NCI-H460 (cell line): ENCODE measurements at places on chromosomes 5 and 9. TPM values are rescaled to one million over a fixed set of nuclear protein-coding genes. Genes with fewer than 3 reads are reported as not detected.

EPB41L4B gene
- total RNA-seq = 23.1 and 24.5 TPM in 2 replicates

DNA sequence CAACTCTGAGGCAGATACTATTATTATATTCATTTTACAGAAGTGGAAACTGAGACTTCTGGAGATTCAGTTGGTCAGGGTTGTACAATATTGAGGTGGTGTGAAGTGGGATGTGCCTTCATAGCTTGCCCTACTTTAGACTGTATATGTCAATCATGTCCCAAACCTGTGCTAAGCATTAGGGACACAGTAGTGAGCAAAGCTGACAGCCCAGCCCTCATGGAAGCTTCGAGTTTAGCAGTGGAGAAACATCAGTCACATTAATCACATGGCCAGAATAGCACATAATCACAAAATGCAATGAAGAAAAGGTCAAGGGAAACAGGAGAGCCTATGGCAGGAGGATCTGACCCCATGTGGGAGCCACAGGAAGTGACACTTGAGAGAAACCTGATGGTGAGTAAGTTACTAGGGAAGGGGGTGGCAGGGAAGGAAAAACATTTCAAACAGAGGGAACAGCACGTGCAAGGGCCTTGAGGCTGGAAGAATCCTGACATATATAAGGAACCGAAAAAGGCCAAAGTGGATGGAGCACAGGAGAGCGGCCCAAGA is 20.5 kb upstream of the RALGPS1 start:
- DNase-seq = no peak

COL15A1 gene
- total RNA-seq = 0.89 and 1.0 TPM in 2 replicates

DNA sequence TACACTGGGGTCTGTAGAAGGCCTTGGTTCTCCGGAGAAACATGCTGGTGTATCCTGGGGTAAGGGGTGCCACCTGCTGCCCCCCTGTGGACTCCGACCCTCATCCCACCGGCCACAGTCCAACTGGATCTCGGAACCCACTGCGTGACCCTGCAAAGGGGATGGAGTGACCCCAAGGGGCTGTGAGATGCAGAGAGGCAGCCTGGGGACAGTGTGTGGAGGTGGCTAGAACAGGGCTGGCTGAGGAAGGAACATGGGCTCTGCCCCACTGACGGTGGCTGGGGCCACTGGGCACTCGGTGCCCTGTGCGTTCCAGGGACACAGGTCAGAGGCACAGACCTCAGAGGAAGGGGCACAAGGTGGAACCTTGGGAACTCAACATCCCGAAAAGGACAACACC is 2.3 kb downstream of the NACC2 start:
- DNase-seq = no peak

GRCh38 chr5:66892716-66893115 is 296.5 kb downstream of the MAST4 start:
- DNase-seq = no peak

DNA sequence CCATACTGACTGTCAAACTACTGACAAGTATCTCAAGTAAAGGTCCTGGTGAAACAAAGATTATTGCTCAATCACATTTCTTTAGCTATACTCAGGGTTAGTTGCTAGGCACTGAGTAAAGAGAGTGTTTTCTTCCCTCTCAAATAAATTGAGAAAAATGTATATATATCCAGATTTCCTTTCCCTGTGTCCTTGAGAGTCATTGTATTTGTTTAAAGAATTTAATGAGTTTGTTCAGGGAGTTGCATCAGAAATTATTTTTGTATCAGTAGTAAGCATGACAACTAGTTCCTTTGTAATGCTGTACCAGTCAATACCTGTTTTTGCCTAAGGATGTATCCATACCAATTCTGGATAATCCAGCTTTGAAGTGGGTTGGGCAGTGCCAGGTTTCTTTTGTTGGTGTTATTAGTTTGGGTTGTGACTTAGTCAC is 3.2 kb upstream of the ANKHD1 start:
- no peak for DNase-seq

TLX3 gene
- not detected in 2 replicates for total RNA-seq

- no peak for DNase-seq
Measured at GRCh38 chr5:95697781-95698681, 15.2 kb upstream of the SPATA9 start.
